Mesothelial cell of epicardium (in vitro differentiated cells): ENCODE measurements at places on chromosomes 2 and 18. TPM values are rescaled to one million over a fixed set of nuclear protein-coding genes. Genes with fewer than 3 reads are reported as not detected.
A peak's percentile ranks its signal among the peaks of the same experiment; 100 is the strongest.

DSG2 gene
- 98.0 to 102 TPM (median 98.4 TPM) in 3 replicates for total RNA-seq

CDH20 gene
- total RNA-seq, result 0.63 to 0.93 TPM (median 0.89 TPM) in 3 replicates

CDH19 gene
- total RNA-seq, result not detected in 3 replicates

CCDC74B gene
- 7.1 to 8.9 TPM (median 7.4 TPM) in 3 replicates for total RNA-seq

PCBP1 gene
- 245 to 257 TPM (median 255 TPM) in 3 replicates for total RNA-seq

CNGA3 gene
- not detected in 3 replicates for total RNA-seq

- no peak for DNase-seq
Measured at GRCh38 chr2:39326644-39327043, 82.9 kb upstream of the CDKL4 start.

- DNase-seq, result no peak
Measured at GRCh38 chr2:85168942-85169341, 35.8 kb downstream of the TCF7L1 start.

GRCh38 chr2:4762951-4763376 is 929.2 kb upstream of the SOX11 start:
- DNase-seq, result peak; percentile 37

- DNase-seq, result no peak
Measured at GRCh38 chr2:65458999-65459398, 26.6 kb upstream of the SPRED2 start.

DNA sequence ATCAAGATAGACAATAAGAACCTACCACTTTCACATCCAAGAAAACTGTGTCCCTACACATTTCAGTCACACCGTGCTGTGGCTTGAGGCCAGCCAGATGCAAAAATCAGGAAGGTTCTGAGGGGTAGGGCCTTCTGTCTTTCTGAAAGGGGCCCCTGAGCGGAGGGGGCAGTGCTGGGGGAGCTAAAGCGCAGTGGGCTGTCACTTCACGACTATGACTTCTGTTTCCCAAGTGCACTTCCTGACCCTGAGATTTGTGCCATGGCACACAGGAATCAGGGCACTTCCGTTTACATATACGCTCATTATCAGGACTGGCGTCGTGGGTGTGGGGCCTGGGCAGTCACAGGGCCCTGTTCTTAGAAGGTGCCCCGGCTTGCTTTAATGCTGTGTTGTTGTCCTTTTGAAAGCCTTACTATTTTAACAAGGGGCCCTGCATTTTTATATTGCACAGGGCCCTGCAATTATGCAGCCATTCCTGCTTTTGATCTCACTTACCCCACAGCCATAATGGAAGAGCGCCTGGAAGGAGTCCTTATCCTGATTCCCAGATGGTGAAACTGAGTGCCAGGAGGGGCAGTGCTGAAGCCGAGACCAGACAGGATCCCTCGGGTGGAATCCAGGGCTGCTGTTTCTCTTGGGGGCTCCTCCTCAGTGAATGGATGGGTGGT is 620 bp downstream of the NGEF start:
- no peak for DNase-seq

DNA sequence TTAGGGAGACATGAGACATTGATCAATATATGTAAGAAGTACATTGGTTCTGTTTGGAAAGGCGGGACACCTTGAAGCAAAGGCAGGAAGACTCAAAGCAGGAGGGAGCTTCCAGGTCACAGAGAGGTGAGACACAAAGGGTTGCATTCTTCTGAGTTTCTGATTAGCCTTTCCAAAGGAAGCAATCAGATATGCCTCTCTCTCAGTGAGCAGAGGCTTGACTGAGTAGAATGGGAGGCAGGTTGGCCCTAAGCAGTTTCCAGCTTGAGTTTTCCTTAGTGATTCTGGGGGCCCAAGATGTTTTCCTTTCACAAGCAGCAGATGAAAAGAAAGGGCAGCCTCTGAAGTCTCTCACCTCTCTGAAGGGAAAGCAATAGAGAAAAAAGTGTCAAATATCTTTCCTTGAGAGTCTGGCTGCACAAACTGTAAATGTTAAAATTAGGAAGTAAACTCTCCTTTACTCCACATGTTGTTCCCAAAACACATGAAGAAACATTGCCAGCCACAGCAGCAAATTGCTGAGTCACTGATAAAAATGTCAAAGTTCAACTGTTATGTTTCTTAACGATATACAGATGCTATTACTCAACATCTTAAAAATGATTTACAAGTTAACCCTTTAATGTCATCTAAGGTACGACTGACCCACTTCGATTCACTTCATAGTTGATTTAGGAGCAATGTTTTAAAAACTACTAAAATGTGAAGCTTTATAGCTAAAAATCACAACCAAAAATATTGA is 40.3 kb downstream of the CYB5A start:
- no peak for DNase-seq

- DNase-seq, result no peak
Measured at GRCh38 chr2:141499123-141499522, 631.7 kb downstream of the LRP1B start.
